ENCODE measurements at places on chromosomes 16 and 17.

DNA sequence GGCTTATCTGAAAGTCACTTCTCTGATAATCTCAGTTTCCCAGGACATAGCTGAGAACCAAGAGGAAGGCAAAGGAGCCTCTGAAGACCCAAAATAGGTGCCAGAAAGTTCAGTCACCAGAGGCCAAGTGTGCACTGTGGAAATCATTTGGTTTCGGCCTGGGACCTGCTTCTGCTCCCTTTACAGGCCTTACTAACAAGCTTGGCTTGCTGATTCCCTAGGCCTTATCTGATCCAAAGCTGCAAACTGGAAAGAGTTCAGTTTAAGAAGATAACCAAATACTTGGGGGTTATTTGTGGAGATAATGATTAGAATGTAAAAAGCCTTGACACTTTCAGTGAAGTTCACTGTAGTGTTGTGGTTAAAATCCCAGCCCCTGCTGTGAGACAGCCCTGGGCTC, 17.0 kb downstream of the ITGA3 start:
- DNase-seq = no peak

- no peak for DNase-seq
Observed at GRCh38 chr16:73071131-73071940, 23.4 kb upstream of the ZFHX3 start.

DNA sequence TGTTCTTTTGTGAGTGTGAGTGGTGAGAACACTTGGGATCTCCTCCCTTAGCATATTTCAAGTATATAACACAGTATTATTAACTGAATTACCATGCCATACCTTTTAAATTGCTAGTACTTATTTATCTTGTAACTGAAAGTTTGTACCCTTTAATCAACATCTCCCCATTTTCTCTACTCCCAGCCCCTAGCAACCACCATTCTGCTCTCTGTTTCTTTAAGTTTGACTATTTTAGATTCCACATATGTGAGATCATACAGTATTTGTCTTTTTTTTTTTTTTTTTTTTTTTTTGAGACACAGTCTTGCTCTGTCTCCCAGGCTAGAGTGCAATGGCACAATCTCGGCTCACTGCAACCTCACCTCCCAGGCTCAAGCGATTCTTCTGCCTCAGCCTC, 117.6 kb upstream of the CACNG3 start:
- no peak for DNase-seq

DNA sequence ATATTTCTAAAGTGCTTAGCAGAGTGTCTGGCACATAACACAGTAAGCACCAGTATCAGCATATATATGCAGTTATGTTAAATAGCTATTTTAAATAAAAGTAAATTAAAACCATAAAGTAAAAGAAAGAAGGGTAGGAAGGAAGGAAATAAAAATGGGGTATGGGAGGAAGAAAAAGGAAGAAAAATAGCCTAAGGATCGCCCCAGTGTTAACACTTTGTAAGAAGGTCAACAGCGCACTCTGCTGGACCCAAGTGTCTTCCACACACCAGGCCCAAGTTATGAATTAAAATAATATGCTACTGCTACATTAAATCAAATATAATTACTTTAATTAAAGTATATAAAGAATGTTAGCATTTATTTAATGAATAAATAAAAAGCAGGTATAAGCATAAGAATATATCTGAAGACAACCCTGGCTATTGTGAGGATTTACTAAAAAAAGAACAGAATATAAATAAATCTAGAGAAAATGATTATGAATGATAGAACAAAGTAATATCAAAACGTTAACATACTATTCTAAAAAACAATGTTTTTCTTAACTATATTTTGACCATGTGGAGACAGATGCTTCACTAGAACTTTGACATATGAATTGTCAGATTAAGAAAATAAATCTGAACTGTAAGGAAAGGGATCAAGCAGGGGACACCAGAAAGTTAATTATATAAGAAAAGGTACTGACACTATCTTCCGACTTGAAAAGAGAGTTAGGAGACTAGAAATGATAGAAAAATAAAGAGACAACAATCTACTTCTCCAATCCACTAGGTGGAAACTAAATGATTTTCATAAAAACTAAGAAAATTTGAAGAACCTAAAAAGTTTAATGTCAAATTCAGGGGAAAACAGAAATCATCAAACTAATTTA, 25.9 kb downstream of the BRIP1 start:
- no peak for DNase-seq

DNA sequence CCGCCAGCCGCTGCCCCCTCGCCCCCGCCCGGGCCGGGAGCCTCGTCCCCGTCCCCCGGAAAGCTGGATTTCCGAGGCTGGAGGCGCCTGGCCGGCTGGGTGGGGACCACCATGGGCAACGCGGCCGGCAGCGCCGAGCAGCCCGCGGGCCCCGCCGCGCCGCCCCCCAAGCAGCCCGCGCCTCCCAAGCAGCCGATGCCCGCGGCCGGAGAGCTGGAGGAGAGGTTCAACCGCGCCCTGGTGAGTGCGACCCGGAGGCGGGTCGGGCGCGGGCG, 266 bp downstream of the FMNL1 start:
- no peak for DNase-seq

GRCh38 chr17:50311112-50311460, 34.8 kb upstream of the XYLT2 start:
- no peak for DNase-seq

Data from cortex of kidney (tissue), 1 donor.